CD4-positive, alpha-beta T cell (primary cell): ENCODE measurements at places on chromosomes 7 and 10.

GRCh38 chr7:94632338-94633013 is 23.5 kb downstream of the SGCE start:
- no peak for DNase-seq

DNA sequence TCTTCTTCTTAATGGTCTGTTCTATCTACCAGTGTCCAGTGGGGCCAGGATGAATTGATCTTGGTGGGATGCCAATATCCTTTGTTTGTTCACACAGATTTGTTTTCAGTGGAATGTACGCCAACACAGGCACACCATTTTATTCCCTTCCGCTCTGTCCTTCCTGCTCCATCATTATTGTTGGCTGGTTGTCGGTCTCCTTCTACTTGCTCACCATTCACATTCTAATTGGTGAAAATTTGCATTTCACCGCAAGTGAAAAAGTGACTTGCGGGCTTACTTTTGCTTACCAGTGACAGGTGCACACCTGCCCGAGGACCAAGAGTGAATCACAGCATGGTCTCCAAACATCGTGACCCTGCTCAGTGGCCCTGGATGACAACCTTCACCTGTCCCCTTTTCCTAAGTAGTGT is 148.3 kb downstream of the NOC3L start:
- no peak for DNase-seq

DNA sequence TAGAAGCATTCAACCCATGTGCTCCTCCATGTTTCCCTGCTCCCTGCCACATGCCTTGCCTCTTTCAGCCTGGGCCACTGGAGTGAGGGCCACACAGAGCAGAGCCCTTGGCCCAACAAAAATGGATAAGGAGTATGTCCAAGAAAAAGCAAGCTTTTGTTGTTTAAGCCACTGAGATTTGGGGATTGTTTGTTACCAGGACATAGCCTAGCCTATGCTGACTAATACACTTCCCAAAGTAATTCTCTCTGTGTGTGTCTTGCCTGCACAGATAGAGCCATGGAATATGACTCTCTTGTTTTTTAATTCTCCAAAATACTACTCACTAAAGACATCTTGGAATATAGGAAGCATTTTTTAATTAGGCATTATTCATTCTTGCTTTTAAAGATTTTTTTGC is 13.5 kb upstream of the ITIH2 start:
- DNase-seq: no peak

GRCh38 chr7:120567204-120567603 is 290.7 kb downstream of the TSPAN12 start:
- DNase-seq: no peak

DNA sequence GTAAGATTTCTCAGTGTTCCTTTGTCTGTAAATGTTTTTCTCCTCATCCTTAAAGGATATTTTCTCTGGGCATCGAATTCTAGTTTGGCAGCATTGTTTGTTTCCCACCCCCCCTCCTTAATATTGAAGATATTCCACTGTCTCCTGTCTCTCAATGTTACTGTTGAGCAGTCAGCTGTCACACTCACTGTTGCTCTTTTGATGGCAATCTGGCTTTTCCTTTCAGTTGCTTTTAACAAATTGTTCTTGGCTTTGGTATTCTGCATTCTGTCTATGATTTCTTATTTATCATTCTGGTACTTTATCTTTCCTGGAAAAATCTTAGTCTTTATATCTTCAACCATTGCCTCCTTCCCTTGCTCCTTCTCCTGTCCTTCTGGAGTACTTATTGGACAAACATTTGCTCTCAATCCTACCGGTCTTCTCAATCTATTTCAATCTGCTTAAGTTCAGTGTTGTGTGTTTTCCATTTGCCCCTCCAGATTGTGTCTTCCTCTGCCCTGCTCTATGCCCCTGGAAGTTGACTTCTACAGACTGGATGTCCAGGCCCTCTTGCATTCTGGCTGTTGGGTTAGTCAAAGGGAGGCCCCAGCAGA is 9.3 kb upstream of the GTPBP4 start:
- DNase-seq: no peak

GRCh38 chr7:46996972-46997371 is 584.9 kb downstream of the TNS3 start:
- DNase-seq: no peak

GRCh38 chr10:124688386-124688785 is 55.8 kb downstream of the FAM53B start:
- DNase-seq: no peak

DNA sequence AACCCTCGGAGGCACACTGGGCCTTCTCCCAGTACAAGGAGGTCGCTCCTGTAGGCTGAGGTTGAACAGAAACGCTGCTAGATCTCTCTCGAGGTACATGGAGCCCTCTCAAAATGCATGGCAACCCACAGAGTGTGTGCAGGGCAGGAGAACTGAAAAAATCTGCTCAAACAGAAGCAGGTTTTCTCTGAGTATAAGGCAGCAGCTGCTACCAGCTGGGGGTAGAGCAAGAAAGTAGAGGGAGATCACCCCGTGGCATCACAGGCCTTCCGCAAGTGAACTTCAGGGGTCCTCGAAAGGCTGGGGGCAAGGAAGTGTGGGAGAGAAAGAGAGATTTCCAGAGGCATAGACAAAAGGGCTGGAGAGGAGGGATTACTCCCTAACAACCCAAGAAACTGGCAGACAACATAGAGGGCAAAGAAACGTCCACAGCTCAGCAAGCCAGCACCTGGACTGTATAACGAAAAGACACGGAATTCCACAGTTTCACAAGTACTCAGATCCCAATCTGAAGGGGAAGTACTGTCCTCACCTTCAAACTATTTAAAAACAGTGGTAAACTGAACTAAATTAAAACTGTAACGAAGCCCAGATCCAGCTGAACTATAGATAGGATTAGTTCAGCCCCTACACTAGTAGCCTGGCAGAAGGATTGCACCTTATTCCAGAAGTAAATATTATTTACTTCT is 299.2 kb downstream of the IPMK start:
- DNase-seq: no peak

- no peak for DNase-seq
Observed at GRCh38 chr10:43683451-43684291, 35.0 kb upstream of the ZNF32 start.

- DNase-seq: no peak
Observed at GRCh38 chr10:1268831-1269230, 212.6 kb downstream of the WDR37 start.

GRCh38 chr10:123858077-123858681 is 33.4 kb downstream of the CPXM2 start:
- DNase-seq: no peak

- no peak for DNase-seq
Observed at GRCh38 chr7:134302120-134302519, 14.6 kb downstream of the SLC35B4 start.

DNA sequence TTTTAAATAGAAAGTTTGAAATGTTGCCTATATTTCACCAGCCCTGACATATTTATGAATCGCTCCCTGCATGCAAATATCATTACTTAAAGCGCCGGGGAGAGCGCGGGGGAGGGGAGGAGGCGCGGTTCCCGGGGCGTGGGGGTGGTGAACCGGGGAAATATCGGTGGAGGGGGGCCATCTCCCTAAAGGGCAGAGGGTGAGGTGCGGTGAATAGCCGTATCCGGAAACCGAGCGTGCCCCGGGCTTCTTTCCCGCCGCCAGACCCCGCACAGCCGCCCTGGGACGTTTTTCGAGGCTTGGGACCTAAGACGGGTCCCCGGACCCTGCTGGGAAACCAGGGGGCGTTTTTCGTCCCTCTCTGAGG is 6.9 kb upstream of the ZNF503 start:
- no peak for DNase-seq

DNA sequence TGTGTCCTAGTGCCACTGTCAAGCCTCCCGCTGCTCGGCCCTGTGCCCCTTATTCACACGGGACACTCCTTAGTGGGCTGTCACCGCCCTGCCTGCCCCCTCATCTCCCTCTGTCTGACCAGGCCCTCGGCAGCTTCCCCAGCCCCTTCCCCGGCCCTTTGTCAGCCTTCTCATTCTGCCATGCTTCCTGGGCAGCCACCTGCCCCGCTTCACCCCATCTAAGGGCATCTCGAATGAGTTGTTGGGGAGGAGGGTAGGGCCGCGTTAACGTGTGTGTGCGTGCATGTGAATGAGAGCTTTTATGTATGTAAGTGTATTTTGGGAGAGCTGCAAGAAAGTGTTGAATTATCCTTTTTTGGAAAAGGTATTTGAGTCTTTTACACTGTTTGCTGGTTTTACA is 49.7 kb downstream of the GTF2I start:
- DNase-seq: no peak

DNA sequence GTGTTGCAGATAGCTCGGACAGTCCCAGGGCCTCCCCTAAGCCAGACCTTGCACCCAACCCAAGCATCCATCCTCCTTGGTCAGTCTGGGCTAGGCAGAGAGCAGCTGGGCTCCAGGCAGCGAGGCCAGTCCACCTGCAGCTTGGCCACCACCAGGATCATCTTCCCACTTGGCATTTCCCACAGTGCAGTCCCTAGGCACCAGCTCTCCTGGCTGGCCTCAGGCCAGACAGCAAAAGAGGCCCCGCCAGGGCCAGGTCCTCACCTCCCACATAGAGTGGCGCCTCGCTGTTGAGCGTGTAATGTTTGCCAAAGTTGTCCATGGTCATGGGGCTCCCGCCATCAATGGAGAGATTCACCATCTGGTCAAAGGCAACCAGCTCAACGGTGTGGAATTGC is 171.7 kb downstream of the LCOR start:
- no peak for DNase-seq
